ENCODE measurements at places on chromosomes 2 and 18.

DNA sequence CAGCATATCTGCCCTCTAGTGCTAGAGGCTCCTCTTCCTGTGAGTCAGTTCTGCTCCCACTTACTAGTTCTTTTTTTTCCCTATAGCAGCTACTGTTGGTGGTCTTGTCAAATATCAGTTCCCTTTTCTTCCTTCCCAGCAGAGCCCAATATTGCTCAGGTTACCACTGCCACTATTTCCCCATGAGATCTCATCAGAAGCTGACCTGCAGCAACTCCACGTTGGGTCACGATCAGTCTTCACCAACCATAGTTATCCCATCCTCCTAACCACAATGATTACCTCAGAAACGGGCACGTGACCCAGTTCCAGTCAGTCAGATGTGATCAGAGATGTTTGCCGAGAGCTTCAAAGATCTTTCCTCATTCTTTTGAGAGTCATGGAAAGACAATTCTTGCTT lies 59.7 kb upstream of the CAPN13 start:
- no peak for DNase-seq

GRCh38 chr2:217736776-217737550 lies 265.8 kb downstream of the TNS1 start:
- DNase-seq = no peak

GRCh38 chr18:1624612-1625011 lies 719.9 kb downstream of the ADCYAP1 start:
- no peak for DNase-seq

- no peak for DNase-seq
Observed at GRCh38 chr2:178629463-178629862, 149.2 kb downstream of the PLEKHA3 start.

DNA sequence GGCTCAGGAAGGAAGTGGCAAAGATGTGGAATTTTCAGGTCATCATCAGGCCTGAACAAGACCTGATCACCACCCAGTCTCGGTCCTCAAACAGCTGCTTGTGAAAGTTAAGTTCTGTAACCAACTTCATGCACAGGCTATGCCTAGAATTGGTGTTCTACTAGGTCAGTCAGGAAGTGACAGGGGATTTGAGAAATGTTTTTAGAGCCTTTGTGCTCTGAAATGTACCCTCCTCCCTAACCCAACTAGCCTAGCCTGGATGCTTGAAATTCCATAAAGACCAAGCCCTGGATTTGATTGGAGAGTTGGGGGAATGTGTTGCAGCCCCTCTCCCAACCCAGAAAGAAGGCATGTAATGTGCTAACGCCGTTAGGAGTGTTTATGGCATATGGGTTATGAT lies 63.3 kb downstream of the TGOLN2 start:
- DNase-seq = no peak

DNA sequence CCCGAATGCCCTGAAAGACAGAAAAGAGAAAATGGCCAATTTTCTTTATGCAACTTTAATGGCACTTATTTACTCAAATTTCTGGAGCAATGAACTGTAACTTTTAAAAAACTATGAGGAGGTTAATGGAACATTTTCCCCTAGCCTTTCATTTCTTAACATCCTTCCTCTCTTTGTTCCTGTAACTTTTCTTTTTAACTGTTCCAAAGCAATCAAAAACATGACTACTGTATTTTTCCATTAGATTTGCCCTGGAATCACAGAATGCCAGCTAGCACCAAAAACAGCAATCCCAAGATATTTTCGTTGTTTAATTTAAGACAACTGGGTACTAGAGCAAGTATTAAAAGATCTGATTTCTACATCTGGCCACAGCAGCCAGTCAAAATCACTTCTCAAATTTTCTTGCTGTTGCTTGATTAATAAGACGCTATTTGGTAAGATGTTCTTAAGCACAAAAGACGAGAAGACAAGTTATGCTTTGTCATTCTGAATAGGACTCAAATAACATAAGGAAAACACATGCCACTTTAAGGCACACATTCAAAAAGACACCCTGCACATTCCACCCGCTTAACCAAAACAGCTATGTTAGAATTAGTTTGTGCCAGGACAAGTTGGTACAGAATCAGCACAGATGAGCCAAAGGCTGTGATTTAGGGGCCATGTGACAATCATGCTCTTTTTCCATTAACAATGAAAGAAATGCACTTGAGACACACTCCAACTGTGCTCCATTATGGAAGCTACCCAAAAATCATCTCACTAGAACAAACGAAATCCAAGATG lies 3.6 kb downstream of the STARD7 start:
- no peak for DNase-seq

- DNase-seq = no peak
Observed at GRCh38 chr18:64919971-64920570, 771.2 kb upstream of the LINC00305 start.

- no peak for DNase-seq
Observed at GRCh38 chr2:196513796-196514526, 125.6 kb upstream of the CCDC150 start.

DNA sequence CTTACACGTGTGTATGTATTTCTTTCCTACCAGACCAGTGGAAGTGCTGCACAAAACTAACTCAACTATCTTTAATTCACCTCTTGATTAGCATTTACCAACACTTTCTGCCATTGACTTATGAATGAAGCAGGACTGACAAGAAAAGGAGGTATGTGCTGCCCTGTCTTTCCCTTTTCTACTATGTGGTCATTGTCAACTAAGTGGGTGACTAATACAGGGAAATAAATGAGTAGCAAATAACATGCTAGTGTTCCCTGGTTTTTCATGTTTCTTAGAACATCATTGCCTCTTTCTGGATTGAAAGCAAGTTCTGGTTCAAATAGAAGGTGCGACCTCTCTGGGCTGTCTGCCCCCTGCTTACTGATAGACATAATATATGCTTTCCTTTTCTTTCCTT lies 58.0 kb downstream of the LINC00305 start:
- DNase-seq = no peak

DNA sequence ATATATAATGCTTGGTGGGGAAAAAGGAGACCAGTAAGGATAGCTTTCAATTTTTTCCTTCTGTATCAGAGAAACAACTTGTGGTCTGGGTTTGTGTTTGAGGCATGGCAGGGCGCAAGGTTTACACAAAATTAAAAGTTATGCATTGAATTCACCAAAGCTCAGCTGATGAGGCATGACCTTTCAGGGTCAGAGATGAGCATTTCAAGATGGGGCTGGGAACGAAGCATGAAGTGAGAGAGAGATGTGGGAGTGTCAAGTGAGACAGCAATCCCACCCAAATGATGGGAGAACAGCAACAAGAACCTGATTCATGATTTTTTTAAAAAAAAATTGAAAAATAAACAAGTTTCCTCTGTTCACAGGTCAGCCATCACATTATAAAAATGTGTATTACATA lies 4.9 kb downstream of the GPR55 start:
- no peak for DNase-seq

DNA sequence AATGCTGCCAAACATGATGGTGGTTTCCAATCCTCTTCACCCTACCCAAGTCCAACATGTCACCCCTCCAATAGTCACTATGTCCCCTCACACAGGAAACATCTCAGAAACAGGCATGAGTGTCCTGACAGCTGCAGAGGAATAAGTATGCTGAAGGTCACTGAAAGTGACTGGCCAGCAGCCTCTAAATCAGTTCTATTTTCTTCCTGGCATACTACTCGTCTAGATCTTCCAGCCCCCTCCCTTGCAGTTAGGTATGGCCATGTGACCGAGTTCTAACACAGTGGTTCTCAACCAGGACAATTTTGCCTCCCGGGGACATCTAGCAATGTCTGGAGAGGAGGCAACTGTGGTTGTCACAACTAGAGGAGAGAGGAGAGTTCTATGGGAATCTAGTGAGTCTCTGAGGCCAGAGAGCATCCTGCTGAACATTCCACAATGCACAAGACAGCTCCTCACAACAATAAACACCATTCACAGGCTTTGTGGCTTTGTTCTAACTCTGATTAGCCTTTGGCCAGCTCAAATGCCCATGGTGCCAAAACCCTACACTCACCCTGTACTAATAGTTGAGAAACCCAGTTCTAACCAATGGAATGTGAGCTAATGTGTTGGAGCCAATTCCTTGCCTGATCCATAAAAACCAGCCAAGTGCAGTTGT lies 12.6 kb upstream of the ID2 start:
- no peak for DNase-seq

- no peak for DNase-seq
Observed at GRCh38 chr2:45691171-45691999, 39.9 kb downstream of the PRKCE start.

DNA sequence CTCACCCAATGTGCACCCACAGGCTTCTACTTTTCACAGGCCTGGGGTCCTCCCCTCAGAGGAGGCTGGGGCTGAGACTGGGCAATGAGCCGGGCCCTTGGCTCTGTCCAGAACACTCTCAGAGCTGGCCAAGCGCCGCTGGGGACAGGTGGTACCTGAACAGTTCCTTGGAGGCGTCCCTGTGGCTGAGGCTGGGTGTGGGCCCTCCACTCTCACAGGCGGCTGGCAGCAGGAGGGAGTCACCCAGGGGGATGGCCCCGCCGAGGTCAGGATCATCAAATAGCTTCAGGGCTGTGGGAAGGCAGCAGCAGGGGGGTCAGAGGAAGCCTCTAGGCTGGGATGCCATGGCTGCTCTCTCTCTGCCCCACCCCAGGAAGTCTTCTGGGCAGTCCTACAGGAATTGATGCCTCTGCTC lies 27.1 kb downstream of the HS1BP3 start:
- DNase-seq = no peak

DNA sequence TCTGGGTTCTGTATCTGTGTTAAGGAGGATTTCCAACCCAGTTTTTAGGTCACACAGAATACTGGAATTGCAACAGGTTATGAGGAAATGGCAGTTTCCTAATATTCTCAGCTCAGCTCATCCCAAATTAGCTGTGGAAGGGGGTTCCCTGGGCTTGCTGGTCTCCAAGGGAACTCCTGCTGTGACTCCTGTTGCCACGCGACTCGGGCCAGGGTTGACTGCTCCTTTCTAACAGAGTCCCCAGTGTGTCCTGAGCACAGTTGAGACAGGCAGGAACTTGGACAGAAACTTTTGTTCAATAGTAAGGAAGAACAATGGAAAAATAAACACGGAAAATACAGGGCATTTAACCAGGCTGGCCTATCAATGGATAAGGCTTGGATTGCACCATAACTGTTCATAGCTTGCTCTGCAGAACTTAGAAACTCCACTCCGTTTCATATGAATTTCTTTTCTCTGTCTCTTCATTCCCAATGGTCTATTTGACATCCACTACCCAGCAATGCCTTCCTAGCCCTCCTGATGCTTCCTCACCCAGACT lies 3.8 kb upstream of the ROCK2 start:
- DNase-seq = no peak
